Mucosa of gallbladder (tissue), 1 donor: ENCODE measurements at places on chromosomes 12 and 14. TPM values are rescaled to one million over a fixed set of nuclear protein-coding genes. Genes with fewer than 3 reads are reported as not detected.

SERPINA6 gene
- total RNA-seq: 88.3 TPM

SUSD6 gene
- 85.1 TPM for total RNA-seq

DEGS2 gene
- total RNA-seq: 149 TPM

PLEKHG7 gene
- total RNA-seq: 0.29 TPM

RNU6-8 gene
- not detected for total RNA-seq

RD3L gene
- total RNA-seq: not detected

VWF gene
- total RNA-seq: 97.3 TPM

CMA1 gene
- 0.29 TPM for total RNA-seq

ANKRD33 gene
- not detected for total RNA-seq

OR6C2 gene
- not detected for total RNA-seq

ASIC1 gene
- total RNA-seq: 4.1 TPM

NXPH4 gene
- total RNA-seq: 0.83 TPM
